ENCODE measurements at places on chromosomes 1 and 21.
A peak's percentile ranks its signal among the peaks of the same experiment; 100 is the strongest.

- DNase-seq = peak; percentile 40
These were observed 2.9 kb downstream of the LMO4 start for GRCh38 chr1:87331365-87332241.

GRCh38 chr1:202567738-202568137, 142.5 kb downstream of the SYT2 start:
- no peak for DNase-seq

DNA sequence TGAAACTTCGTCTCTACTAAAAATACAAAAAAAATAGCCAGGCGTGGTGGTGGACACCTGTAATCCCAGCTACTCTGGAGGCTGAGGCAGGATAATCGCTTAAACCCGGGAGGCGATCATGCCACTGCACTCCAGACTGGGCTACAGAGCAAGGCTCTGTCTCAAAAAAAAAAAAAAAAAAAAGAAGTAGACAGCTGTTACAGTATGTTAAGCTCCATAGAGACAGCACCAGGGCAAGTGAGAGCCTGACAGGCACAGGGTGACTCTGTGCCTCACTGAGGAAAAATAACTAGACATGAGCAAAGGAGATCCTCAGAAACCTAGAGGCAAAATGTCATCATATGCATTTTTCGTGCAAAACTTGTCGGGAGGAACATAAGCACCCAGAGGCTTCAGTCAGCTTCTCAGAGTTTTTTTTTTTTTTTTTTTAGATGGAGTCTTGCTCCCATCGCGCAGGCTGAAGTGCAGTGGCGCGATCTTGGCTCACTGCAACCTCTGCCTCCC, 9.0 kb upstream of the PRDX1 start:
- DNase-seq = no peak

DNA sequence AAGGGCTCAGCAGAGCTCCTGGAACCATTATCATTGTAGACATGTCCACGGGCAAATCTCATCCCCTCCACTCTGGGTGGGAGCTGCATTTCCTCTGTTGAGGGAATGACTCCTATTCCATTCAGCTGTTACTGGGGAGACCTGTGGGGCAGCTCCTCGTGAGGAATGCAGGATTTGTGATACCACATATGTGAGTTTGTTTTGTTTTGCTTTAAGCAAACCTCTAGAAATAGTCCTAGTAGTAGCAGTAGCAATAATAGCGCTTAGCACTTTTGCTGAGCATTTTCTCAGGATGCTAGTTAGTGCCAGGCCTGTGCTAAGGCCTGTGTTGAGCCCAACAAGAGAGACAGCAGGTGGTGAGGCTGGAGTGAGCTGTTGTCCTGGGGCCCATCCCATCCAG, 10.8 kb downstream of the OLIG1 start:
- DNase-seq = no peak

DNA sequence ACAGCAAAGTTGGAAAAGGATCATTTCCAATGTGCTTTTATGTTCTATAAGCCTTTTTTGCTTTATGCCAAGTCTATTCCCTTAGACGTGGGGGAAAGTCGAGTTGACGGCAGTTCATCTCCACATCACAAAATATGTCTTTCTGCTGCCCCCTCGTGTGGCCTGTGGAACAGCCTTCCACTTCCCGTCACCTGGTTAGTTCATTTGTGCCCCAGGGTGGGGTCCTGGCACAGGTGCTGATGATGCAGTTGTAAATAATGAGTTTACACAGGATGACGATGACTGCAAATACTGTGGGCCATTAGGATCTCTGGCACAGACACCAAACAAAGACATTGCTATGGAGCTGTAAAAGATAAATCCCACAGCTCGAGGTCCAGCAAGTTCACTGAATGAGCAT, 10.0 kb upstream of the OTUD3 start:
- DNase-seq = no peak

DNA sequence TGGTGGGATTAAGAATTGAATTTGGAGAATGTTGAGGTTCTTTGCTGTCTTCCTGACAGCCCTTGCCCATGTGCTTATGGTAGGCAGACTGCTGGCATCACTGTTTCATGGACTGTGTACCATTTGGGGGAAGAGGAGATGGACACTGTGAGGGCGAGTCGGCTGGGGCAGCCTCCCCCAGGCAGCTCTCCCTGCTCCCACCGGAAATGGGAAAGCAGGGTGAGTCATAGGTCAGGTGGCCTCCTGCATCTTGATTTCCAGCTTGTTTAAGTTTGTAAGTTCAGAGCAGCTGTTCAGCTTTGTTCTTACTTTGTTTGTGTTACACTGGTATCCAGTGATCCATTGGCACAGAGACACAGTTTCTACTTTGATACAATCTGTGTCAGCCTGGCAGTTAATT, 87.2 kb upstream of the CNIH3 start:
- DNase-seq = no peak

DNA sequence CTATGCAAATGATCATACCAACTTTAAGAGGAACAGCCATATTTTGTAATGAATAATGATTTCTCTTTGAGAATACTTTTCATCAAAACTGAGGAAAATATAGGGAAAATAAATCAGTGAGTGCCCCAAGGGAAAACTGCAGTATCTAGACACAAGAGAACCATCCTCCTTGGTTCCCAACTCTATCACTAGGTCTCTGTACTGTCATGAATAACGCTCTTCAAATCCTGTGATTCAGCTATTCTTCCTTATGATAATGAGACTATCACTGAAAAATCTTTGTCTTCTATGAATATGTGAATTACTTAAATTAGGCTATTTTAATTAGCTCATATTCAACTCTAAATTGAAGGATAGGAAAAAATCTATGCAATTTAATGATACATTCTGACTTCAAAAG, 2.3 kb downstream of the OR2L5 start:
- DNase-seq = no peak

DNA sequence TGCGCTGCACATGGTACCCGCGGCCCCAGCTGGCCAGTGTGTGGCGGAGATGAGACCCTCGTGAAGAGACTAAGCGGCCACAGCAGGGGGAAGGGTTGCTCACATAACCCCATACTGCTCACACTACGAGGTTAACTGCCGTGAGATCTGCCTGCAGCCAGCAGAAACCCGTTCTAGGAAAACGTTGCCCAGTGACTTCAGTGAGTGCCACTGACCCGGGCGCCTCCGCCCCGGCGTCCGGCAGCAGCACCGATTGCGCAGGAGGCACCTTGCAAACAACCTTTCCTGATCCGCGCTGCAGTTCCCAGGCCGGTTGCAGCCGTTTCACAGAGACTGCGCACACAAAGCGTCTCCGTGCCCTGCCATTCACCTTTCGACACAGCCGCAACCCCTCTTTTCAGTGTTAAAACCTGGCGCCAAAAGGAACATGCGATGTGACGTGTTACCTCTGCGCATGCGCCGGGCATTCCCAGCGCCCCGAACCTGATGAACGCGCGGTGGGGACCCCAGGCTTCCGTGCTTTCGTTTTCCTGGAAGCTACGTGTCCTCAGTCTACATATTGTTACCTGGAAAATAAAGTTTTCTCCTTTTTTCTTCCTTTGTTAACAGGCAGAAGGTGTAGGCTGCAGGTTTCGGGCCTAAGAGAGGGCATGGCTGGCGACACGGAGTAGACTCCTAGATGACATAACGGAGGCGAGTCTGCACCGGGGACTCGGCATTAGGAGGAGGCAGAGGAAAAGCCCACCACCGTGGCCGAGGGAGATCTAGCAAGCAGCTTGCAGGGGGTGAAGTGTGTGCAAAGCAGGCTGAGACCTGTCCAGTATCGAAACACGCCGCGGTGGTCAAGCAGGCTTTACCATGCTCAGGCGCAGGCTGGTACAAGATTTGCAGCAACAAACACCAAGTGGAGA, 8.9 kb downstream of the VPS26C start:
- DNase-seq = peak; percentile 62

DNA sequence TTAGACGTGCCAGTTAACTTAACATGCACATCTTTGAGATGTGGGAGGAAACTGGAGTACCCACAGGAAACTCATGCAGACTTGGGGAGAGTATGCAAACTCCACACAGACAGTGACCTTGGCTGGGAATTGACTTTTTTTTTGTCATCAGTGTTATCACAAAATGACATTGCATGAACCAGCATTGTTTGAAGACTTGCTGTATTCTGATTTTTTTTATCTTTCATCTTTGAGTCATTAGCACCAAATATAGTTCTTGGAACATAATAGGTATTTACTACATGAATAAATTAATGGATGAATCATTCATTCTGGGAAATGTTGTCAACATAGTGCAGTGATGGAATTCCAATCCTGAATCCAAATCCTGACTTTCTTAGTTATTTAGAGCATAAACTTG, 77.0 kb downstream of the ATF6 start:
- no peak for DNase-seq

GRCh38 chr1:1616838-1617237, 1.5 kb downstream of the MIB2 start:
- DNase-seq = no peak

- no peak for DNase-seq
These were observed 122.8 kb downstream of the PLPP3 start for GRCh38 chr1:56456435-56457101.

DNA sequence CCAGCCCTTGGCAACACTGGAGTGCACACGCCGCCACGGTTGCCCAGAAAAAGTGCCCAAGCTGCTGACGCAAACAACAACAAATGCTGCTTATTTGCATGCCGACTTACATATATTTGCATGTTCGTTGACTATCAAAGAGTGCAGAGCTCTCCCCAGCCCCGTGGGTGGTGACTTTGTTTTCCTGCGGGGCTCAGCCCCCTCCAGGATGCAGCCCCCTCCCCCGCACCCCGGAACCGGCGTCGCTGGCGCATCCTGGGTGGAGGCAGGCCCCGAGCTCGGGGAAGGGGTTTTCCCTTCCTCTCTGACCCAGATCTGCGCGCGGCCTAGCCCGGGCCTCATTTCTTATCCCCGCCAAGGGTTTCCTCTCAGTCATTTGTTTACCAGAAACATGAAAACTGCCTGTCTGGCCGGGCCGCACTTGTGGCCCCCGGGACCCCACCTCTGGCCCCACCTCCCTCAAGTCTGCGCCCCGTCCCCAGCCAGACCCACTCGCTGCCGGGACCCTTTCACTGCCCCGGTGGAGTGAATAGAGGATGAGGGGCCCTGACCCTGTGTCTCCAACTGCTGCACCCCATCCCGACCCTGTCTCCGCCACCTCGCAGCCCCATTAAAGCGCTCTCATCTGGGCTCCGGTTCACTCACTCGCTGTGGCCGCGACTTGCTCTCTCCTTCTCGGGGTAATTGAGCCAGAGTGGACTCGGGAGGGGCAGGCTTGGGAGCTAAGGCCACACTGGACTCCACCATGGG, 5.5 kb downstream of the TNFRSF25 start:
- DNase-seq = peak; percentile 74

GRCh38 chr1:192610112-192610889, 25.6 kb upstream of the RGS13 start:
- no peak for DNase-seq

DNA sequence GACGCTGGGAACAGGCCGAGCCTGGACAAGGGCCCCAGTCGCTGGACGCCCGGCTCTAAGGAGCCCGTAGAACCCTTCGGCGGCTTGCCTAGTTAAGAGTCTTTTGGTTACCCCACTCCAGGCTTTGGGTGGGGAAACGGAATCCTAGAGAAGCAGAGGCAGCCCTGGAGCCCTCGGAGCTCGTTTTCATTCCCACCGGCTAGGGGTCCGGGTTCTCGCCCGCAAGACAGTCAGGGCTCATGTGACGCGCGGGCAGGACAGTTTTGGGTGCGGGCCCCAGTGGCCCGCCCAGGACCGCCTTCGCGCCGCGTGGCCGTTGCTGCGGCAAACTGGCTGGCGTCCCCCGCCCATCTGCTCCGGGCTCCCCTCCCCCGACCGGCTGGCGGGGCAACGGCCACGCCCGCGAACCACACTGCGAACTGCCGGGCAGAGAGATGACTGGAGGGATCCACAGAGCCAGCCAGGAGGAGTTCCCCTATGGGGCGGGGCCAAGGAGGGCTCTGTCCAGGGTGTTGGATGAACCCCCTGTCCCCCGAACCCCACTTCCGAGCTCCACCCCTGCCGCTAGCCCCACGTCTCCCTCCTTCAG, 829 bp upstream of the HES2 start:
- no peak for DNase-seq

GRCh38 chr1:172894349-172895049, 156.2 kb downstream of the TNFSF18 start:
- no peak for DNase-seq

- no peak for DNase-seq
These were observed at the start of gene ECM1 for GRCh38 chr1:150507912-150508864. ECM1 (plus strand) TSS chr1:150508109; CDS start chr1:150508210, 101 bp downstream.

GRCh38 chr1:183368213-183369108, 49.7 kb downstream of the NMNAT2 start:
- DNase-seq = no peak

All from activated CD8-positive, alpha-beta memory T cell treated with anti-CD3 and anti-CD28 coated beads for 1 hour (primary cell).